Esophagus mucosa (tissue), 1 donor: ENCODE measurements at places on chromosomes 3 and 15.

DNA sequence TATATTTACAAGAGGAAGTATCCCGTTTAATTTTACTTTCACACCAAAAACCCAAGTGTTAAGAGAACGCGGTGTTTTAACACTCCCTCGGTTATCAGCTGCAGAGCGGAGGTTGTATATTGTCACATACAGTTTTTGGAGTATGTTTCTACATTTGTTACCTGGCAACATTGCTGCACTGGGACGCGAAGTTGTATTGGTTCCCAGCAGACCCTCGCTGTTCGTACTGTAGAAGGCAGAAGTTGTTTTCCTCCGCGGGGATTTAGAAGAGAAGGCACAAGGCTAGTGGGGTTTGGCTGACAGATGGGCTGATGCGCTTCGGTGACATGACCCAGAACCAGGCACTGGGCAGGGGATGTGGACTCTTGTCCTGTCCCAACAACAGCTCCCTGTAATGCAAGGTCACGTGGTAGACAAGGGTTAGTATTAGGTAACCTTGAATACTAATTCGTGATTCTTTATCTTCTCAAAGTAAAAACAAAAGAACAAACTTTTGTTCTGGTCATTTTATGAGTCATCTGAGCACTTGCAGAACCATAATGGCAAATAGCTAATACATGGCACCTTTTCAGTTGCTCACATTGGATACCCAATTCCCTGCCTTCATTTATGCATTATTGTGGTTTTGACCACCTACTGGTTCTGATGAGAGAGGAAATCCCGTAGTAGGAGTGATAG, 230.4 kb upstream of the BHLHE40 start:
- no peak for ATAC-seq

DNA sequence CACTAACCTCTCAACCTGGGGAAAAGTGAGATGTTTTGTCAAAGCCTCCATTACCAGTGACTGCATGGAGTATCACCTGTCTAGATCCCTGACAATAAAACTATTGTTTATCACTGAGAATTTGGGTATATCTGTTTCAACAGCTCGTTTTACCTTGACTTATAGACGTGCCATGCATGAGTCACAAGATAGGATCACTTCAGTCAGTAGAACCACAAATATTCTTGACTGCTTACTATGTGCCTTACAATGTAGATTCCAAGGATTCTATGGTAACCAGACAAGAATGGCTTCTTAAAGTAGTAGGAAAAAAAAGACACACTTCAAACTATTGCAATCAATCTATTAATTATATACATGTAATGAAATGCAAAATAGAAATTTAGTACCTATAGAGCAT, 55.7 kb upstream of the GRM7 start:
- ATAC-seq, result no peak

GRCh38 chr15:26213427-26213826, 350.3 kb upstream of the ATP10A start:
- no peak for ATAC-seq

DNA sequence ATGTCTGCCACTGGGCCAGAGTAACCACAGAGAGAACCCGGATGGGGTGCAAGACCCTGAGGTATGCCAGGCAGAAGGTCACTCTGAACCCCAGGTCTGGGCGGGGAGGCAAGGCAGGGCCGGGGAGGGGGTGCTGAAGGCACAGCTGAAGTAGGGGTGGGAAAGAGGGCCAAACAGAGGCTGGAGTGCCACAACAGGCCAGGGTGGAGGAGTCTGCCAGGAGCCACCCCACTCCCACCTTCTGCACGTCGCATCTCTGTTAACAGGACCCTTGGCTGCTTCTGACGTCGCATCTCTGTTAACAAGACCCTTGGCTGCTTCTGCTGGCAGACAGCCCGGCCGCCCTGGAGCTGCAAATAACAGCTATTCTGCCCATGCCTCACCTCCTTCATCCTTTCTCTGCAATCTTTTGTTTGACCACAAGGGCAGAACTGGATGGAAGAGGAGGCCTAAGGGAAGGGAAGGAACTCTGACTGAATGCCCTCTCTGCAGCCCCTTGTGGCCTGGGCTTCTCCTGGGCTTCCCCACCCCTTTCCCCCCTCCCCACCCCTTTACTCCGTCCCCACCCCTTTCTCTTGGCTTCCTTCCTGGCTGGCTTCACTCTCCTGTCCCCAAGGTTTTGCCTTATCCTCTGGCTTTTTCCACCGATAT, 20.6 kb upstream of the FBLN2 start:
- ATAC-seq, result no peak

- no peak for ATAC-seq
Observed at GRCh38 chr15:86903642-86904421, 824.2 kb downstream of the AGBL1 start.

DNA sequence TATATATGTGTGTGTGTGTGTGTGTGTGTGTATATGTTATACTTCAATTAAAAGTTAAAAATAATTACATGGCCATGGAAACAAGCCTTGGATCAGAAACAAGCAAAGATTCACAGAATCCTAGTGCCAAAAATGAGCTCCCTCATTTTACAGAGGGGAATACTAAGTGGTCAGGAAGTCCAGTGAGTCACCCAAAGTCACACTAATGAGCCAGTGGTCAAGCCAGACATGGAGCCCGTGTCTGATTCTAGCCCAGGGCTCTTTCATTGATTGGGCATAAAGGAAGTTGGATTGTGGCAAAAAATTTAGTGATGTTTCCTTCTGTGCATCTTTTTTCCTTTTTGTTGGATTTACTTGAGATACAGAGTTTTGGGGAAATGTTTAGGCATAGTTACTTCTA, 152.5 kb upstream of the NPHP3 start:
- no peak for ATAC-seq

GRCh38 chr3:30114918-30115317, 491.5 kb upstream of the TGFBR2 start:
- ATAC-seq, result no peak
